Fibroblast of skin of back (primary cell): ENCODE measurements at places on chromosomes 12 and 14.

DNA sequence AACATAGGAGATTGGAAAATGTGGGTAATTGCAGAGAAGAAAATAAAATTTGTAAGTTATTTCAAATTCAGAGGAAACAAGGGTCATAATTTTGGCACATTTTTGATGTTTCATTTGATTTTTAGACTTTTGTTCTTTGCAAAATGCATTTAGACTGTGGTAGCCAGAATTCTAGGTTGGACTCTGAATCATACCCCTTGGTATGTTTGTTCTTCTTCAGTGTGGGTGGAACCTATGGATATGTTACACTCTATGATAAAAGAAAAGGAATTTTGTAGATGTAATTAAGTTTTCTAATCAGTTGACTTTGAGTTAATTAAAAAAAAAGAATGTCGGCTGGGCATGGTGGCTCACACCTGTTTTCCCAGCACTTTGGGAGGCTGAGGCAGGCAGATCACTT, 827.0 kb downstream of the AACS start:
- DNase-seq = peak; percentile 41

DNA sequence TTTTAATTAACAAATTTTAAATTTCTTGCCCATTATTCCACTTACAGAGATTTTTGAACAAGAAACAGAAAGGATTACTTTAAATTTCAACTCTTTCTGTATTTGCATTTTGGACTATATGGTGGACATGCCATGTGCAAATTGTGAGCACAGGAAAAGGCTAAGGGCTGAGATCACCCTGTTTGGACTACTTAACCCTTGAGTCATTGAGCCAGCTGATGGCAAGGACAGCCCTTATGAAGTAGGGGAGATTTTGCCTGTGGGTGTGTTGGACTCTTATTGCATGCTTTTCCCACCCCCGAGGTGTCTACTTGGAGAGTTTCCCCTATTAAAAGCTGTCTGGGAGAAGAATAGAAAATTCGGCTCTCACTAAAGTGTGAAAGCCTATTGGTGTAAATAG, 17.2 kb downstream of the DERA start:
- DNase-seq = peak; percentile 95

DNA sequence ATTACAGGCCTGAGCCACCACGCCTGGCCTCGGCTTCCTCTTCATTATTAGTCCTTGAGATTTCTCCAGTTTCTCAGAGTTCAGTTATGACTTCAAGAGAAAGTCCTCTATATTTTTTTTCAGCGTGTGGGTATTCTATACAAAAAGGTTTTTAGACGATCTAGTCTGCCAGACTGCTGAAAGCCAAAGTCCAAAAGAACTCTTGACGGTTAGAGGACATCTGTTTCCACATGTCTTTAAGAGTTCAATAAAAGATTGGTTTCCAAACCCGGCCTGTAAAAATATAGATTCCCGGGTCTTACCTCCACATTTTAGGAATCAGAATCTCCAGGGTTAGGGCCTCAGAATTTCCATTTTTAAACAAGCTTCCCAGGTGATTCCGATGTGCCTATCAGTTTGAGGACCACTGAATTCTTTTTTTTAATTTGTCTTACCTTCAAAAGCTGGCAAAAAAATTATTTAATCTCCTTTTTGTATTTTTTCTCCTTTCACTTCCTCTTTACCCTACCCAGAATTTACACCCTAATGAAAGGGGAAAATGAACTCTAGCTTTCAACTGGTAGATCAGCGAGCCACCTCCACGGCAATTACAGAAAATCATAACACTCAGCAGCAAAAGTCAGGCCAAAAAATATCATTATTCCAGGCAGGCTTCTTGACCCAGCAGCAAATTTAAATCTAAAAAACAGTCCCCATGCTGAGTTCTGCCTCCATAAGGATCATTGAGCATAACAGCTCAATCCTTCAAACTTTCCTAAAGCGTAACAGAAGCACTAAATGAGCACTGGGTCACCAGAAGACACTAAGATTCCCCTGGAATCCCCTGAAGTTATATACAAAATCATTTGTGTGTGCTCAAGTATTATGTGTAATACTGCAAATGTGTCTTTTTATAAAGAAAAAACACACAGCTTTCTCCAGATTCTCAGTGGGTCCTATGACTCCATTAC, 8.7 kb downstream of the NT5DC3 start:
- DNase-seq = no peak

- DNase-seq = no peak
Observed at GRCh38 chr12:107235600-107235999, 142.3 kb upstream of the CRY1 start.

DNA sequence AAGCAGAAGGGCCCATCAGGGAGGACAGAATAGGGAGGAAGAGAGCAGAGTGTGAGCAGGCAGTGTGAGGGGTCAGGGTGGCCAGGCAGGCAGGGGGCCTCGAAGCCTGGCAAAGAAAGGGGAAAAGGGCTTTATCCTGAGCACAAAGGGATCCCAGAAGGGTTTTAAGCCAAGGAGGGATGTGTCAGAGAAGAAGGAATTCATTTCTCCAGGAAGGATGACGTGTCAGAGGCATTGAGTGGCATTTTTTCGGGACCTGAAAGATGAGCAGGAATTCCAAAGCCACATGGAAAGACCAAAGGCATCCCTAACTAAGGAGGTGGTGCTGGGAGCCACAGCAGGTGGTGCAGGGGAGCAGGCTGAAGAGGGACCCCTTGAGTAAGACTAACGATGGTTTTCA, 132.1 kb downstream of the DICER1 start:
- peak; percentile 34 for DNase-seq

- no peak for DNase-seq
Observed at GRCh38 chr14:96930526-96930925, 133.3 kb downstream of the VRK1 start.

- no peak for DNase-seq
Observed at GRCh38 chr14:75023108-75023507, 20.4 kb downstream of the EIF2B2 start.

DNA sequence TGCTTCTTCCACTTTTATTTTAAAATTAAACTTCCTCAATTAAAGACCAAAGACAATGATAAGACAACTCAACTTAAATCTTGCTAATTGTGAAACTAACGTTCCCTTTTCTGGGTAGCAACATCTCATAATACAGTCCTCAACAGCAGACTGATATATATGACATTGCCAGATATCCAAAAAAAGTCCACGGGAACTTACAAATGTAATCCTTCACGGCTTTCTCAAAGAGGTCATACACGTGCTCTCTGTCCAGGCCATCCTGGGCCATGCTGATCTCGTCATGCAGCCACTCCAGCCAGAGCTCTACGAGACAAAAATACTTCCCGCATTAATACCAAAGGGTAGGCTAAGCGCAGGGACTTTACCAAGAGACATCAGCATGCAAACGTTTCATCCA, 13.3 kb downstream of the SART3 start:
- DNase-seq = no peak

DNA sequence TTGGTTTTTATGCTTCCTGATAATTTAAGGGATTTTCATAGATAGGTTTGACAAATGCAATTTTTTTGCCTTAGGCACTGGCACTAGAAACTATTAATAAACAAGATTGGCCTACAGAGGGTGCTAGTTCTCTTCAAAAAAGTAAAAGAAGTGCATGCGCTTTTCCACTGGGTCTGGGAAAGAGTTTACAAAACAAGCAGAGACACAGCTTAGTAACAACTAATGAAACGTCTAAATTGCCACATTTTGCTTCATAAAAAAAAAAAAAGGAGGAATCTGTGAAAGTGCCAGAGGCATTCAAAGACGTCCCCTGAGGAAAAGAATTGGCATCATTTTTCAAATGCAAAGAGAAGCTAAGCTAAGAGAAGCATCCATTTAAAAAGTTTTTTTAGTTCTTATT, 58.3 kb upstream of the EEA1 start:
- peak; percentile 69 for DNase-seq

GRCh38 chr14:54168489-54168888, 211.9 kb upstream of the BMP4 start:
- no peak for DNase-seq

DNA sequence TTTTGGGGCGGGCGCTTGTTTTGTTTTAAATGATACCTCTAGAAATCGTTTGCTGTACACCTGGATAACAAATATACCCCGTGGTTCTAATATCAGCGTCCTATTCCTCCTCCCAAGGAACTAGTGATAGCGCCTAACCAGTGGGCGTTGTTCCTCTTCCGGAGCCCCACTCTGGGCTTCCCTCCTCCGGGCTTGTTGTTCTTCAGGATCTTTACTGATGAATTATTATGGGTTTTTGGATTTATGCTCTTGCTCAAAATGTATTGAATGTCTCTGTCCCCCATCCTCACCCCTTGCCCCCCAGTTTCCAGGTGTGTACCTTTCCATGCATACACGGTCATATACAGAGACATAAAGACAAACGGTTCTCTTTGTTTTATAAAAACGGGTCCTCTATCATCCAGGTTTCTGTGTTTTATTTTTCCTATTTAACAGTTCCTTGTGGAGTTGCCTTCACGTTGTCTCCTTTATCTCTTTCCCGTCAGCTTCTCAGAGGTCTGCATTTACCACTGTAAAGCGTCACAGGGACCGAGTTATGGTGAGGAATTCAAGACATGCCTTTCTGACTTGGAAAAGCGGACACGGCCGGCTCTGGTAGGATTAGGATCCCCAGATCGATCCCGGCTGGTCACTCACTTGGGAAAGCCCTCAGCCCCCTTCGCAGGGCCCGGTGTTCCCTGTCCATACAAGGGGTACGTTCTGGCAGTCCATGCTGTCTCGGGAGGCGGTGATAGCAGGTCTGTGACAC, 655 bp upstream of the PLEKHG3 start:
- peak; percentile 40 for DNase-seq

GRCh38 chr14:90539496-90539775, 142.6 kb downstream of the CALM1 start:
- DNase-seq = no peak

- peak; percentile 60 for DNase-seq
Observed at GRCh38 chr14:32403688-32404087, 74.6 kb downstream of the AKAP6 start.

GRCh38 chr12:53995002-53995377, 5.0 kb upstream of the HOXC9 start:
- no peak for DNase-seq

GRCh38 chr12:66836623-66837310, 157.9 kb upstream of the GRIP1 start:
- DNase-seq = no peak

- DNase-seq = peak; percentile 77
Observed at GRCh38 chr12:42129595-42130204, 15.0 kb downstream of the GXYLT1 start.

DNA sequence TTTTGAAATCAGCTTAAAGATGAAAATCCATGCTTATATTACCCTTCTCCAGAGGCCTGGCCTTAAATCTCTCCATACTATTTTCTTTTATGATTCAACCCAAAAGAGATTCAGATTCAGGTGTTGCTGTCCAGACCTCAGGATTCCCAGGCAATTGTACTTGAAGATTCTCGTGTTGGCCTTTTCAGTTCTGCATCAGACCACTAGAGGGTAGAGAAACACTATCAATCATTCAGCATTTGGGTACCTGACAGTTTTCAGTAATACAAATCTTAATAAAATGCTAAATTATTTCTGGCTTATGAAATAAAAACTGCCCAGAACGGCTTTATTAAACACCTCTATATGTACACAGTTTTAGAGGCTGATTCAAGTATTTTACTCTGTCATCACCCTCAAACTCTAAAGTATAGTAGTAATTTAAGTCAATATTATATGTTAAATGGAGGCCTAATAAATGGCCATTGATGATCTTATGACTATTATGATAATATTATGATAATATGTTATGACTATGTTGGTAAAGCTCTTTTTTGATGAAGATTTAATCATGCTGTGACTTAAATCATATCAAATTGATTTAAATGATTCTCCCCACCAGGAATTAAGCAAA, 301.1 kb downstream of the DUSP6 start:
- DNase-seq = peak; percentile 65

DNA sequence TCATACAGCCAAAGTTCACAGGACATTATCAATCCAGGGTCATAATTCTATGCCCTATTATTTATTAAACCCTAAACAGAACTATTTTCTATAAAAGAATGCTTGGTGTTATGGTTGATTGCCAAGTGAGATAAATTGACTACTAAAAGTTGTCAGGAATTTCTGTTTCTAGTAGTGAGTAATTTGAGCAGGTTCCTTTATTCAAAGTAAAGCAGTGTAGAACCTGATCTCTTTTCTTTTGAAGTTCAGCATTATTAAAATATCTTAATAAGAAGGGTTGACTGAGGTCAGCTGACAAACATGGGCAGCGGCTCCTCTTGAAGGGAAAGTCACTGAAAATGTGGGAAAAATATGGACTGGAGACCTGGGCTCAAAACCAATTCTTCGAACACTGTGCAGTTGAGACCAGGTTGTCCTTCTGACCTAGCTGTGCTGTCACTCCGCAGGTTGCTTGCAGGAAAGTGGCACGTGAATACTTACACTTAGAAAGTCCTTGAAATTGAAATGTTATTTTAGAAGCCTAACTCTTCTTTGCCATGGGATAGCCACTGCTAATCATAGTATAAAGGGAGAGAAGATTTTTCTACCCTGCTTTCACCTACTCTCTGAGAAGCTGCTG, 141.0 kb downstream of the RASSF9 start:
- DNase-seq = no peak

- DNase-seq = no peak
Observed at GRCh38 chr12:41234692-41235091, 46.6 kb downstream of the PDZRN4 start.

DNA sequence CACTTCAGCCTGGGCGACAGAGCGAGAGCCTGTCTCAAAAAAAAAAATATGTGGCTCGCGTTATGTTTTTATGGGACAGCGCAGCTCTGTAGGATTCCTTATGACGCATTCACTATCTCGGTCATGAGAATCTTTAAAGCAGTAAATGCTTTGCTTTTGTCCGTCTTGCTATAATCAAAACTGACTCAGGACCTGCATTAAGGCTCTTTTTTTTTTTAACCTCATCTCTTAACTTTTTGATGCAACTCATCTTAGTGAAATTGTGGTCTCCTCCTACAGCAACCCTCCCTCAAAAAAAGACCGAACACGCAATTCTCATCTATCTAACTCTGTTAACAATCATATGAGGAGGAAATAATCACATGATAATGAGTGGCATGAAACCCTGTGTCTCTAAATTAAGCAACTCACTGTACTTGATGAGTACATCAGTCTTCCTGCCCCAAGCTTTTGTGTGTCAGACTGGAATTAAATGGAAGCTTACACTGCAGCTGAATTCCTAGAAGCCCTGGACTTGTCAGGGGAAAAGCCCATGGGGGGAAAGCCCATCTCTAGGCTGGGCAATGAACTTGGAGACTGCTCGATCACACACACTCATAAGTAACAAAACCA, 4.3 kb downstream of the P2RX4 start:
- DNase-seq = peak; percentile 28

DNA sequence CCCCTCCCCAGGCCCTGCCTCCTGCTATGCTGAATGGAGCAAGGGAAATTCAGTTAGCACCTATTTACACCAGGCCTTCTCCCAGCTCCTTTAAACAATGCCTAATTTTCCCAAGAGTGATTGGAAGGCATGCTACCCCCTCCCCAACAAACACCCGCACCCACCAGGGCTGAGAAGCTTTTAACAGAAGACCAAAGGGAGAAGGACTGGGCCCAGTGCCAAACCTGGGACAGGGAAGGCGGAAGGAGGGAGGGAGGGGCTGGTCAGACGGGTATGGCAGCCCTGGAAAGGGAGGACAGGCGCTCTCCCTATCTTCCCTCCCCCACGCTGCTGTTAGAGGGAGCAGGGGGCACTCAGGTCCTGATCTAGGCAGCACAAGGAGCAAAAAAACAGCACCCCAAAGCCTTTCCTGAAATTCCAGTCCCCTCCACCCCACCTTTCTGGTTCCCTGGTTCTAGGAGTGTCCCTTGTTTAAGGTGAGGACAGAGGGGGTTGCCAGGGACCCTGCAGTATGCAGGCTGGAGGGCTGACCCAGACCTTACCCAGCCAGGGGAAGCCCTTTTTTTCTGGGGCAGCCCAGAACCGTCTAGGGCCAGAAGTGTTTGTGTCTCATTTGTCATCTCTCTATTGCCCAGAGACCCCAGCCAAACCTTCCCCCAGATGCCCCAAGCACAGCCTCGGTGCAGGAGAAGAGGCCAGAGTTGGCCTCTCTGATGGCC, 2.4 kb upstream of the KRT8 start:
- DNase-seq = no peak
